HCEC 1CT (cell line): ENCODE measurements at places on chromosomes 4 and X.

DNA sequence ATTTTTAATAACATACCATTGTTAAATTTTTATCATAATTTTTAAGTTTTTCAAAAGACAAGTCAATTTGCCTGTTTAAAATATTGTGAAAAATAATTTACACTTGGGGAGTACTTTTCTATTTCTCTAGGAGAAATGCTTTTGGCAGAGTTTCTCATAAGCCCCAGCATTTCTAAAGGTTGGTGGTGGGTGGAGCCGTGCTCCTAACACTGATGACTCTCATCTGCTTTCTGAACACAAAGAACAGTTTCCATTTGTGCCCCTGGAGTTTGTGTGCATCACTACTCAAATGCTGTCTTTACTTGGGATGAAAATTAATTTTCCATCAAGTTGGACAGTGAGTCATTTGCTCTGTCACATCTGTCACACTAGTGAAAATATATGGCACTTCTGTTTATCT, 57.6 kb downstream of the TNIP2 start:
- no peak for DNase-seq

DNA sequence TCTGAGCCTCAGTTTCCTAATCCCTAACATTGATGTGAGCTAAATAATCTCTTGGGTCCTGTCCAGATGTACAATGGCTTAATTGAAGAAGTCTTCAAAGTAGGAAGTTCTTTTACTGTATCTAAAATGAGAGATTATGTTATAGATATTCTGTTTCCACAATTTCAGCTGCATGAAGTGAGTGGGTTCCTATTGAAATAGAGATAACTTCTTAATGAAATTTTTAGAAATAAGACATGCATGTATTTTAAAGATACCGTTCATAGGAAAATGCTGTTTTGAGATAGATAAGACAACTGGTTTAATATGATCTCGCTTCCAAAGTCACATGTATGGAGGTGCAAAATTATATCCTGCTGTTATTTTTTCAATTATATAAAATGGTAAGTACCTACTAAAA, 71.9 kb downstream of the CLDN22 start:
- no peak for DNase-seq

GRCh38 chr4:138400066-138400465, 157.9 kb upstream of the SLC7A11 start:
- no peak for DNase-seq

DNA sequence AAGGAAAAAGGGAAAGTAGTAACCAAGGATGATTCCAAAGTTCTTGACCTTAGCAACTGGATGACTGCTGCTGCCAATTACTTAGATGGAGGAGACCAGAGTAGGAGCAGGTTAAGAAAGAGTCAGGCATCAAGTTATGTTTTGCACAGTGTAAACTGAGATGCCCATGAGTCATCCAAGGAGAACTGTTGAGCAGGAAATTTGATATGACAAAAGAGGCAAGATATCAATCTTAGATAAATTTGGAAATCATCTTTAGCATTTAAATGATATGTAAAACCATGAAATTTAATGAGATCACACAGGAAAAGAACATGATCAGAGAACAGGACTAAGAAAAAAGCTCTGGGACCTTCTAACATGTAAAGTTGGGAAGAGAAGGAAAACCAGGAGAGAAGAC, 361.3 kb downstream of the OPHN1 start:
- peak; percentile 52 for DNase-seq

DNA sequence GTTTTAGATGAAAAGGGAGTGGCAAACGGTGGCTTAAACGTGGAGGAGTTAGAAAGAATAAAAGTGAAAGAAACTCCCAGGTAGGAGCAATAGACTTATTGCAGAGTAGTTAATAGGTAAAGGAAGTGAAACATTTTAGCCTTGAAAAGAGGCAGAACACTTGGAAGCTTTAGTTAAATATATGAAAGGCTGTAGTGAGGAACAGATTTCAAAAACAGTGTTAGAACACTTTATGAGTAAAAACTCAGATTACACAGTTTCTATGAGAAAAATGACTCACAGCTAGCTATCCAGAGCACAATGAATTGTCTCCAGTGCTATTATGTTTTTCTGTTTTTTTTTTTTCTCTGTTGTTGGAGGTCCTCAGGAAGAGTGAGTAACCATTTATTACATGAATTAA, 45.8 kb downstream of the TACR3 start:
- peak; percentile 26 for DNase-seq

DNA sequence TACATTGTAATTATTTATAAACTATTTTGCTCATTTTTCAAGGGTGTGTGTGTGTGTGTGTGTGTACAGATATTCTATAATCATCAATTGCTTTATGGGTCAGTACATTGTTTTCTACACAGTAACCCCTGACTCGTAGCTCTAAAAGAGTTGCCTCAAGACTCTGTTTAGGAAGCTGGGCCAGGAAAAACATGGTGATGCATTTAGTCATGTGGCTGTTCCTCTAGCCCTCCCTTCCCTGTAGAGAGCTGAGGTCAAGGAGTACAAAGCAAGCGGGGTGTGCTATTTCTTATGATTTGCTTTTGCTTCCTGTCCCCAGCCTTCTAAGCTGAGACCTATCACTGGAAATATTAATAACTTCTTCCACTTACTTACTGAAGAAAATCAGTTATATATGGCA, 34.8 kb upstream of the SPANXD start:
- DNase-seq, result peak; percentile 6
